Lung microvascular endothelial cell (primary cell): ENCODE measurements at places on chromosomes 16 and 17. TPM values are rescaled to one million over a fixed set of nuclear protein-coding genes. Genes with fewer than 3 reads are reported as not detected.

DNA sequence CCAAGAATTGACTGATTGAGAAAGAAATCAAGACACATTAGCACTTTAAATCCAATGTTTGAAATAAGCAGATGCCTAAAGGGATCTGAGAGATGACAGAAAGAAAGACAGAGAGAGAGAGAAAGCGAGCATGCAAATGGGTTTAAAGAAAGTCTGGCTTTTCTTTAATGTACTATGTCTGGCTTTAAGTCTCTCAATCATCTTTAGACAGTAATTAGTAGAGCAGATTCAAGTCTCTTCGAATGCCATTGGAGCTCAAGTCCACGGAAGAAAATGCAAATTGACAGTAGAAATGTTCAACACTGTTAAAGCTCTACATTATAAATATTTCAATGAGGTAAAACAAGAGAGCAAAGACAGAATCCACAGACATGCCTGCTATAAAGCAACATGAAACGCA is 1480.2 kb upstream of the CDH8 start:
- no peak for DNase-seq

DNA sequence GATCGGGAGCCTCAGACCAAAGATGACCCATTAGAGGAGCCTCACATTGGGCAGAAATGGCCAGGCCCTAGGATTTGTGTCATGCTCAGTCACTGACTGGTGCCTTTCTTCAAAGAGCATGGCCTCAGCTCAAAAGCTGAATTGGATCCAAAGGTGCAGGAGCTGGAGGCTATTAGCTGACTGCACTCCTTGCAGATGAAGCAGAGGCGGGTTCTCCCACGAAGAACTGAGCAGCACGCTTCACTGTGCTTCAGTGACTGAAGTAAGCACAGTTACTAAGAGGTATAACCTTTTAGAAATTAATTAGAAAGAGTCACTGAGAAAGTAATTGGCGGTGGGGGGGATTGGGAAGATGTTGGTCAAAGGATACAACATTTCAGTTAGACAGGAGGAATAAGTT is 18.7 kb upstream of the COX10 start:
- no peak for DNase-seq

- no peak for DNase-seq
Measured at GRCh38 chr16:23682181-23682580, 3.5 kb downstream of the PLK1 start.

GRCh38 chr17:4487820-4488716 is 10.6 kb upstream of the SPNS2 start:
- no peak for DNase-seq

- no peak for DNase-seq
Measured at GRCh38 chr17:74206332-74206818, 2.9 kb downstream of the RPL38 start.

- no peak for DNase-seq
Measured at GRCh38 chr16:8194794-8195193, 395.5 kb downstream of the TMEM114 start.

- DNase-seq = no peak
Measured at GRCh38 chr16:55372792-55373488, 48.9 kb downstream of the IRX6 start.

- no peak for DNase-seq
Measured at GRCh38 chr16:12614662-12615278, 188.9 kb downstream of the CPPED1 start.

GRCh38 chr17:67633751-67634211 is 84.0 kb upstream of the NOL11 start:
- DNase-seq = no peak

DNA sequence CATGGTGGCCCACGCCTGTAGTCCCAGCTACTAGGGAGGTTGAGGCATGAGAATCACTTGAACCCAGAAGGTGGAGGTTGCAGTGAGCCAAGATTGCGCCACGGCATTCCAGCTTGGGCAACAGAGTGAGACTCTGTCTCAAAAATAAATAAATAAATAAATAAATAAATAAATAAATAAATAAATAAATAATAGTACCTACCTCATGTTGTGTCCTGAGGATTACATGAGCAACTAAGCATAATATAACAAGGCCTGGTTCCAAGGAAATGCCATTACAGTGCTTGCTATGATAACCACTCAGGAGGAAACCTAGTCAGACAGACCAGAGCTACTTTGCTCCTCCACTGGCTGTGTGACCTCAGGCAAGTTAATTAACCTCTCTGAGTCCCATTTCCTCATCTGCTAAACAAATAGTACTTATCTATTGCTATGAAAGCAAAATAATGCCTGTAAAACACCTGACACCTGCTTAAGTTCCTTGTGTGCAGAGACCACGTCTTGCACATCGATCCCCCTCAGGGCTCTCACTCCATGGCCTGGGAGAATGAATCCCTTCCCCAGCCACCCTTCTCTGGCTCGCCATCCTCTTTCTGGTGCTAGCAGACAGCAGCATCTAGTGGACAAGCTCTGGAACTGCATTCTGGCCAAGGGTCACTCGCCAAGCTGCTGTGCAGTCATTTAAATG is 7.5 kb downstream of the EPOP start:
- DNase-seq = peak; percentile 83

- no peak for DNase-seq
Measured at GRCh38 chr16:59510008-59510424, 775.9 kb upstream of the GOT2 start.

DNA sequence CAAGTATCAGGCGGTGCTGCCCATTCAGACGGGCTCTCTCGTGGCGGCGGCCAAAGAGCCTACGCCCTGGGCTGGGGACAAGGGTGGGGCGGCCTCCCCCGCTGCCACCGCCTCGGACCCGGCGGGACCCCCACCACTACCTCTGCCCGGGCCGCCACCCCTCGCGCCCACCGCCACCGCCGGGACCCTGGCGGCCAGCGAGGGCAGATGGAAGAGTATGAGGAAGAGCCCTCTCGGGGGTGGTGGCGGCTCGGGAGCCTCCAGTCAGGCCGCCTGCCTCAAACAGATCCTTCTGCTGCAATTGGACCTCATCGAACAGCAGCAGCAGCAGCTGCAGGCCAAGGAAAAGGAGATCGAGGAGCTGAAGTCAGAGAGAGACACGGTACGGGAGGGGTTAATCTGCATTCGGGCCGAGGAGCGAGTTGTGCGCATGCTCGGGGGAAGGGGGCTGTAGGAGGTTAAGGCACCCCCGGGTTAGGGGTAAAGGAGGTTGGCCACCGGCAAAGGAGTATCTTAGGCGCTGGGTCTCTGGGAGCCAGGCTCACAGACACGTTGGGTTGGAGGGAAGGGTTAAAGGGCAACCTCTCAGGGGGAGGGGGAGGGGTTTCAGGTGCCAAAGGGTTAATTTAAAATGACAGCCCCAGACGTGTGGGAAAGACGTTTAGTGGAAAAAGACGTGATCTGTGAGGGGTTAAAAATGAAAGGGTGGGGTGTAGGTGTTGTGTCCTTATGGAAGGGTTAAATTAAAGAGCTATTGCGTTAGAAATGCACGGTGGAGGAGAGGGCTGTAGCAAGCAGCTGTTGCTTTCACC is 1.4 kb downstream of the MSL1 start:
- peak; percentile 46 for DNase-seq

DNA sequence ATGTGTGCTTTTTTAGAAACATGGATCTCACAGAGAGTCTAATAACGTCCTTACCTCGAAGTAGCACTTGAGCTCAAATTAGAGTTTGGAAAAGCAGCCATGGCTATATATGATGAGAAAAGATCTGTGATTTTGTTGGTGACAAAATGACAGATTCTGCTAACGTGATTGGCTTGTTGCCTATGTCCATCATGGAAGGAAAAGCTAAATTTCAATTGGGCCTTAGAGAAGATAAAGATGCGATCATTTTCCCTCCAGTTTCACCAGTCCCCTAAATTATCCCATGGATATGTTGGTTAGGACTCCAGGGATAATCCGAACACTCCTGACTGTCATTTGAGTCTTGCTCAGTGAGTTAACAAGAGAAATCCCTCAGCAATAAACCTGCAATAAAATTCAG is 175.8 kb downstream of the C16orf95 start:
- no peak for DNase-seq

- DNase-seq = no peak
Measured at GRCh38 chr16:16076423-16076813, 127.0 kb downstream of the ABCC1 start.

GRCh38 chr16:87602001-87602775 is at the start of gene JPH3:
Gene JPH3 (plus strand): TSS chr16:87602508. CDS start chr16:87603147, 639 bp downstream.
- no peak for DNase-seq

- DNase-seq = peak; percentile 81
Measured at GRCh38 chr16:4679850-4680636, 13.3 kb upstream of the NUDT16L1 start.

DNA sequence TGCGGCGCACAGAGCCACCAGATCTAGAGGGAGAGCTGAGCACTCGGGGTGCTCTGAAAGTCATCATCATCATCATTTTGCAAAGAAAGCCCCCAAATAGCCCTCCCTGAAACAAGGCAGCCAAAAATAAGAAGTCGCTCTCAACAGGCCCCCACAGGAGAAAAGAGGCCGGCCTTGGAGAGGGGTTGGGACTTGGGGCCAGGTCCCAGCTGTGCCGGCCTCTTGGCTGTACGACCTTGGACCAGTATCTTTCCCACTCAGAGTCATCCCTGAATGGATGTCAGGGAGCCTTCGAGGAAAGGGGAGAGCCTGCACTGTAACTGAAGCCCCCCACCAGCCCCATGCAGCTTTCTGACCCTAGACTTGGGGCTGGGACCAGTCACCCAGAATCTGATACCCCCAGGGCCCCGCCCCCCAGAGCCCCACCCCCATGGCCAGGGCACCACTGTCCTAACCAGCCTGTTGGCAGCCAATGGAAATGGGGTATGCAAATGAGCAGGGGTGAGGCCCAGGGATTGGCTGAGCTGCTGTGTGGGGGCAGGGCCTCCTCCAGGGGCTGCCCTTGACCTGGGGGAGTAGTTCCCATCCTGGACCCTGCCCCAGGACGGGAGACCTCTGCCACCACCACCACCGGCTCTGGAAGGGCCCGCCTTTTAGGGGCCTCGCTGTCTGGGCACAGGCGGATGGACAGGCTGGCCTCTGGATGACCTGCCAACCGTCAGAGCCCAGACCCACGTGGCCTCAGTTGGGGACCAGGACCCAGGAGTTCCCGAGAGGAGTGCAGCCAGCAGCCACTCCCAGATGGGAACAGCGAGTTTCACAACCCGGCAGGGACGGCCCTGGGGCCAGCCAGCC is 15.4 kb downstream of the ZFPM1 start:
- peak; percentile 46 for DNase-seq

GRCh38 chr17:6638046-6638908 is 2.2 kb downstream of the KIAA0753 start:
- DNase-seq = no peak

DNA sequence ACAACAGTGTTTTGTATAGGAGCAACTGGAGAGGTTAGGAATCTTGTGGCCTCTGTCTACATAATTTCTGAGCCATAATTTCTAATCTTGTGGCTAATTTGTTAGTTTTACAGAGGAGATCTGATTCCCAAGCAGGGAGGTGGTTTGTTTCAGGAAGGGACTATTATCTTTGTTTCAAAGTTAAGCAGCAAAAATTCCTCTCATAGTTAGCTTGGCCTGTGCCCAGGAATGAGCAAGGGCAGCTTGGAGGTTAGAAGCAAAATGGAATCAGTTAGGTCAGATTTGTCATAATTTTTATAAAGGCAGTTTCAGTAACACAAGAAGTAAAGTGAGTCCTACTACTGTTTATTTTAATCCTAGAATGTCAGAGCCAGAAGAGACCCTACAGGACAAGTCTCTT is 2.0 kb upstream of the RDM1 start:
- no peak for DNase-seq

DNA sequence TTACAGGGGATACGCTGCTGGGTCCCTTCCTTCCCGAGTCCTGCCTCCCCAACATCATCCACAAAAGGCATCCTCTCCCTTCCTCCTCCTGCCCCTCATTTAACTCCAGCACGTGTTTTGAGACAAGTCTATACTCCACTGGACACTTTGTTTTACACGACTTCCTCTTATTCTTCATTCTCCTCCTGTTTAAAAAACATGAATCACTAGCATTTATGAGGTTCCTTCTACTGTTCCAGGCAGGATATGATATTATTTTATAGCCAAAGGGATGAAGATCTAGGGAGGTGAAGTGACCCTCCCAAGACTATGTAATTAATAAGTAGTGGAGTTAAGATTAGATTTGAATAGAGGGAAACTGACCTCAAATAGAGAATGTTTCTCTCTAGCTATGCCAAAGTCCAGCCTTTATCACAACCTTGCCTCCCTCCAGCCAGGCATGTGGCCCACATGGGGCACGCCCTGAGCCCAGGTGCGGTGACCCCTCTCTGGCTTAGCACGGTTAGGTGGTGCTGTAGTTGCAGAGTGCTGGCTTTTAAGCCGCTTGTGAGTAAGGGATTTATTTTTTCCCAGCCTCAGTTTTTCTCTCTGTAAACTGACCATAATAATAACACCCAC is 1.3 kb upstream of the HSD17B2 start:
- no peak for DNase-seq

Gene DPEP3
- total RNA-seq = 0.20 TPM in 1 of 2 replicates, not detected in the other

Gene TCAP
- total RNA-seq = under 0.01 and 0.60 TPM in 2 replicates

Gene SNX20
- under 0.01 and 0.20 TPM in 2 replicates for total RNA-seq

Gene CACNG5
- not detected in 2 replicates for total RNA-seq

Gene HBZ
- not detected in 2 replicates for total RNA-seq

Gene CSNK1D
- 38.8 and 41.3 TPM in 2 replicates for total RNA-seq

Gene ARHGAP44
- total RNA-seq = 0.20 and 0.22 TPM in 2 replicates

Gene ESRP2
- total RNA-seq = 0.44 and 1.6 TPM in 2 replicates

Gene CDH15
- under 0.01 TPM in 2 replicates for total RNA-seq

Gene SPEM3
- not detected in 2 replicates for total RNA-seq

Gene MYH1
- not detected in 2 replicates for total RNA-seq
